CD8-positive, alpha-beta memory T cell (primary cell): ENCODE measurements at places on chromosomes 16 and 17.

DNA sequence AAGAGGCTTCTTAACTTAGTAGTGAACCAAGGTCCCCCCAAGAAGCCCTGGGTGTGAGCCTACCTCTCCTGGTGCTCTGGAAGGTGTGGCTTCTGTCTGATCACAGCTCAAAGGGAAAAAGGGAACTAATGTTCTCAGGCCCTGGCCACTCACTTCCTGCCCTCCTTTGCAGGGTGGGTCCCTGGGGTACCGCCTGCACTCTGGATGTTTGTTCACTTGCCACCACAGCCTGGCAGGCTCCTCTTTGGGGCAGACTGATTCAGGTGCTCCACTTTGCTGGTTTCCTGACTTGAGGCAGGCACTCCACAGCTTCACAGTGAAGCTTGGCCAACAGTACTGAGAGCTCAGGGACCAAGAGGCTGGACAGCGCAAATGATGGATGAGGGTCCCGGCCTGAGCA, 5.9 kb upstream of the MYO15A start:
- no peak for DNase-seq

- no peak for DNase-seq
Observed at GRCh38 chr17:76542566-76542971, 2.7 kb downstream of the PRCD start.

- peak; percentile 14 for DNase-seq
Observed at GRCh38 chr17:17613708-17614114, 22.2 kb upstream of the PEMT start.

DNA sequence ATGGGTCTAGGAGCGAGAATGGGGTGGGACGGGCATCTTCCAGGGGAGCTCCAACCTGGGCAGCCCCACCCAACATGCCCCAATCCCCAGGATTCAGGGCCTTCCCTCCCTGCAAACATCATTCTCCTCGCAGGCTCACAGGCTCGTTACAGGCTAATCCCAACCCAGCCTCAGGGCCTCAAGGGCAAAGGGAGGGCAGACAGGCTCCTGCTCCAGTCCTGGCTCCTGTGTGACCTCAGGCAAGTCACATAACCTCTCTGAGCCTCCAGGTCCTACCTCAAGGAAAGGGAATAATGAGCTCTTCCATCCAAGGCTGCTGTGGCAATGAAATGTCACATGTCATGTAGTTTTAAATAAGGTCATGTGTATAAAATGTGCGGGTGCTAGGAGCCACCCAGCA, 186.5 kb upstream of the TNRC6C start:
- no peak for DNase-seq

DNA sequence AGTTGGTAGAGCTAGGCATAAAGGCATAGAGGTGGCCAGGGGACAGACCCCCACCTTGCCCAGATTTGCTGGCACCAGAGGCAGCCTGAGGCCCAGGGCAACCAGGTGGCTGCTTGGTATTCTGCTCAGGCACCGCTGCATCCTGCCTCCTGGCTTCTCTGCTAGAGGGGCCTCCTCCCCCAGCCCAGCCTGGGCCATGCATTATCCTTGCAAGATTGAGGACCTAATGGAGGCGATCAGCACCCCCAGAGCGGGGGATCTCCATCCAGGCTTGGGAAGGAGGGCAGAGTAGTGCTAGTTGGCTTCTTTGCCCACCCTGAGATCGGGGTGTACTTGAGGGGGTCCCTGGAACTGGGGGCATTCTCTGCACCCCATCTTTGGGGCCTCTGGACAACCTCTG, 23.8 kb downstream of the CDK5RAP3 start:
- DNase-seq: no peak

DNA sequence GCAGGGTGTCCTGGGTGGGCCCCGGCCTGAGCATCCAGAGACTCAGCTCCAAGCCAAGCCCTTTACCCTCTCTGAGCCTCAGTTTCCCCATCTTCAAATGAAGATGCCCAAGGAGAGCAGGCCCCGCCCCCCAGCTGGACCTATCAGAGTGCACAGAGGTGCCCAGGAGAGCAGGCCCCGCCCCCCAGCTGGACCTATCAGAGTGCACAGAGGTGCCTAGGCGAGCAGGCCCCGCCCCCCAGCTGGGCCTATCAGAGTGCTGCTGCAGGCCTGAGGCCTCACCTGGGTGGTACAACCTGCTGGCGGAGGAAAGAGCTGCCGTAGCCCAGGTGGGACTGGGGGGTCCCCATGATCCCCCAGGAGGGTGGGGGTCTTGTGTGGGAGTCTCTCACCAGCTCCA, 3.4 kb upstream of the SSTR5 start:
- no peak for DNase-seq

GRCh38 chr17:21212826-21213637, 929 bp downstream of the TMEM11 start:
- DNase-seq: no peak

DNA sequence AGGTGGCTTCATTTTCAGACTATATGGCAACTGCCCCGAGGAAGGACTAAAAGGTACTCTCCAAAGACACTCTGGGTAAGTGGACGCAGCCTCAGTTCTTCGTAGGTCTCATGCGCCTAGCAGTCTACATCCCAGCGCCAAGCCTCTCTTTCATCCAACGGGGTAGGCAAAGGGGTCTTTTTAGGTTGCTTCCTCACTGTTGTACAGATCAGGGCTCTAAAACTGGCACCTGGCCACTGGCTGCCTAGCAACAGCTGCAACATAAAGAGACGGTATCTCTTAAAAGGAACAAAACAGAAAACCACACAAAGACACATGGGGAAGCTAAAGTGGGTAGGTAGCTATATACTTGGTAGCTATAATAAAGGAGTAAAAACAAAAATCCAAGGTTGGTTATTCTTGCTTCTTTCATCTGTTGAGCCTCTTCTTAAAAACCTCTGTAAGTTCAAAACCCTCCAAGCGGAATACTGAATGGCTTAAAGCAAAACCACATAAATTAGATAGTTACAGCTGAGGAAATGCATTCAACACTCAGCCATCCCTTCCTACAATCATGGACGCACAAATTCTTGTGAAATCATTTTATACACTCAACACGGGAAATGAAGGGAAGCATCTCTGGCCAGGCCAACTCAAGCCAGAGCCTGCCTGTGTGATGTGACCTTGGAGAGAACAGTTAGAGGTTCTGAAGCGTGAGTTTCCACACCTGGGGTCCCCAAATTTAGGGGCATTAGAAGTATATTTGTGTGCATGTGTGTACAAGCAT, 22.7 kb downstream of the CYTH1 start:
- DNase-seq: peak; percentile 85

DNA sequence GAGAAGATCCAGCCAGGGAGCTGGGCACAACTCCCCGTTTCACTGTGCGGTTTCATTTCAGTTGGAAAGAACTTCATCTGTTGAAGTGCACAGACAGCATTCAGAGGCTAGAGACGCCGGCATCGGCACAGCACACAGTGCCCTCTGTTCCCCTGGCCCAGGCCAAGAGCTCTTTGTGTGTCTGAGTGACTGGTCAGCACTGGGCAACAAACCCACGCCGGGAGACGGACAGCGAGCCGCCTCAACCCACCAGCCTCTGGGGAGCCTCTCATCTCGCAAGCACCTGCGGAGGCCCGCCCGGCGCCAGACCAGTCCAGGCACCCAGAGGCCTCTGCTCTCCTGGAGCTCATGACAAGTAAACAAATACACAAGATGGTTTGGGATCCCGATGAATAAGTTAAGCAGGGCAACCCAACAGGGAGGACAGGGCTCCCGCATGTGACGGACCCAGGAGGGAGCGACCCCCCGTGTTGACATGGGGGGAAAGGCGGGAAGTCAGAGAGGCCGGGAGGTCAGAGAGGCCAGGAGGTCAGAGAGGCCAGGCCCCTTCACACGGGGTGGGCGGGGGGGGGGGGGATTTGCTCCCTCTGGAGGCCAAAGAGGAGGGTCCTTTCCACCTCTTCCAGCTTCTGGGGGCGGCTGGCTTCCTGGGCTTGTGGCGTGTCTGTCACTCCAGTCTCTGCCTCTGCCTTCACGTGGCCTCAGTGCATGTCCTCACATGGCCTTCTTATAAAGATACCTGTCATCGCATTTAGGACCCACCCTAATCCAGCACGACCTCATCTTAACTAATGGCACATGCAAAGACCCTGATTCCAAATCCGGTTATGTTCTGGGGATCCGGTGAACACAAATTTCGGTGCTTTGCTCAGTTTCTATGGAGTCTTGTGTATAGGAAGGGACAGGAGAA, 25.8 kb upstream of the KLHDC4 start:
- no peak for DNase-seq

DNA sequence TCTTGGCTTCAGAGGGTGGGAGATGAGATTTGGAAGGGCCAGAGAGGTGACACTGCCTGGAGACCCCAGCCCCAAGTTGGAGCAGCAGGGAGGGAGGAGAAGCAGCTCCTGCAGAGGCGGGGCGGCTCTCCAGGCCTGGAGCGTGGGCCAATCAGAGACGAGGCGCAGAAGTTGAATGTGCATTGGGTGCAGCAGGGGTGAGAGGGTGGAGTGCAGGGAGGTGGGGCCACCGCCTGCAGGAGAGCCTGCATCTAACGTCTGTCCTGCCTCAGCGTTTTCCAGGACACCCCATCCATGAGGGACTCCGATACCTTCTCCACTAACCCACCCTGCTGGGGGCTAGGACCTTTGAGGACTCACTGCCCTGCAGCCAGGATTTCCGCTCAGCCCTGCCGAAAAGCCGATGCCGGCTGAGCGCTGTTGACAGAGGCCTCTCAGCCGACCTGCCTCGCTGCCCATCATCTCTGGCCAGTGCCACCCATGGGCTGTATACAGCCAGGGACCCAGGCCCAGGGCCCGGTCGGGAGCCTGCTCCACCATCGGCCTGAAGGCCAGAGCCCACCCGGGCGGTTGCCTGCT, 146.2 kb downstream of the ENGASE start:
- no peak for DNase-seq

- DNase-seq: peak; percentile 84
Observed at GRCh38 chr17:81552244-81553017, at the start of gene FAAP100. Gene FAAP100 (minus strand): TSS chr17:81552353. CDS start chr17:81552330, 23 bp downstream.

DNA sequence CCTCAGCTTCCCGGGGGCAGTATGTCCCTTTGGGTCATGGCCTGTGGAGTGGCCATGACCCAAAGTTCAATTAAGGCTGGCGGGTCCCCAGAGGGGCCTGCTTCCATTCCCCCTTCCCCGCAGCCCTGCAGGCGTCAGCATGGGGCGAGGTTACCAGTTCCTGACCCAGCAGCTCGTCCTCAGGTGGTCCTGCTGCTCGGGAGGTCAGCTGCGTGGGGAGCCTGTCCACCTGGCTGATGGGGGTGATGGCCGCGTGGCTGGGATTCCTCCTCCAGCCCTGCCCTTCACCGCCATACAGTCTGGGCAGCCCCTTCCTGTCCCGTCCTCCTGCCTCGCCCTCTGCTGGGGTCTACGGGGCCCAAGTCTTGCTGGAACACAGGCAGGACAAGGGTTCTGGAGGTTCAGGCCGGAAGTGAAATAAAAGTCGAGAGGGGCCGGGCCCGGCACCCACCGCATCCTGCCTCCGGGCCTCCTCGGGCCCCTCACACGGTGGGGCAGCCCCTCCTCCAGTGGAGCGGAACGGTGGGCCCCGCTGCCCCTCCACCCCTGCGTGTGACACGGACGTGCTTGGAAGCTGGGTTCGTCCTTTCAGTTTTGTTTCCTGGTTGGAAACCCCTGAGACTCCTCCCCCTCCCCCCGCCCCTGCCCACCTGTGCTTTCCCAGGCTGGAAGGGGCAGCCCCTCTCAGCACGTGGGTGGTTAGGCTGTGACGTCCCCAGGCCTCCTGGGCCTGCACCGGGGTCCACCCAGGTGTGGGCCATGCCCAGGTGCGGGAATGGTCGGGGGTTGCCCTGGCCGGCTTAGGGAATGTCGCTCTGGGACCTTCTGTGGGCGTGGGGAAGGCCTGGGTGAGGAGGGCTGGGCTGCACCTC, 6.8 kb downstream of the UBALD2 start:
- DNase-seq: peak; percentile 72

DNA sequence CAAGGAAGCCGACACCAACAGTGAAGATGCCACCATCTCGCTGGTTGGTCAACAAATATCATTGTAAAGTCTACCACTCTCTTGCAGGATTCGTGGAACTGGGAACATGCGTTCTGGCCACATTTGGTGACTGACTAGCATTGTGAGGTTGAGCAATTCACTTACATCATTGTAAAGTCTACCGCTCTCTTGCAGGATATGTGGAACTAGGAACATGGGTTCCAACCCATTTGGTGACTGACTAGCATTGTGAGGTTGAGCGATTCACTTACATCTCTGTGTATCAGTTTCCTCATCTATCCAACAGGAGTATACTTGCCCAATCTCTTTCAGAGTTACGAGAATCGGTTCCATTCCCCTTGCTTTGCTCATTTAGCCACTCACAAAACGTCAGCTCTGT, 42.6 kb upstream of the RPH3AL start:
- DNase-seq: no peak

DNA sequence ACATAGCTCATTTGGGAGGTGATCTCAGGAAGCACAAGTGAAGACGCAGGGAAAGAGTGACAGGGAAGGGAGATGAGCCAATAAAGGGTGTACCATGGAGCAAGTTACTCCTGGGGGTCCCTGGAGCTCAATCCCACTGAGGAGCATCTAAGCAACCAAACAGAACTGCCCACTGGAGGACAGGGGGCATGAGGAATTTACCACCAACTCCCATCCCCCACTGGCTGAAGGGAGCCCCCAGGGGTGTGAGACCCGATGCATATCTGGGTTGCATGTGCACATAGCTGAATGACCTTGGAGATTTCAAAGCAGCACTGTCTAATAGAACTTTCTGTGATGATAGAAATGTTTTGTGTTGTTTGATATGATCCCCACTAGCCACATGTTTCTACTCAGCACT, 29.6 kb downstream of the C16orf82 start:
- no peak for DNase-seq

- DNase-seq: no peak
Observed at GRCh38 chr16:48394355-48394703, 9.1 kb upstream of the SIAH1 start.

DNA sequence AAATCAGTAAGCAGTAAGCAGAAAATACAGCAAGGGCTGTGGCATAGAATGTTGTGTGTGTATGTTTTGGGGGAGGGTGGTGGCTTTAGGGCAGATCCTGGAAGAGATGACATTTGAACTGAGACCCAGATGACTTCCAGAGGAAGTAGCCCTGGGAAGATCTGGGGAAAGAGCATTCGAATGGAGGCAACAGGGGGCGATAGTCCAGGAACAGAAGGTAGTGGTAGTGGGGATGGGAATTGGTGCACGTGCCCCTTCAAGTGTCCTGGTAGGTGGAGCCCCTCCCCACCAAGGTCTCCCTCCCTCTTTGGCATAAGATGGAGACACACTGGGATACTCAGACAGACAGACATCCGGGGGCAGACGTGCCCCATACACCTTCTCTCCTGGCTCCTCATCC, 14.1 kb downstream of the ARHGEF15 start:
- DNase-seq: no peak

- DNase-seq: no peak
Observed at GRCh38 chr16:83046664-83047063, 419.9 kb downstream of the CDH13 start.

GRCh38 chr16:25542306-25542705, 149.5 kb upstream of the HS3ST4 start:
- DNase-seq: no peak
